Caki2 (cell line): ENCODE measurements at places on chromosomes 13 and 19. TPM values are rescaled to one million over a fixed set of nuclear protein-coding genes. Genes with fewer than 3 reads are reported as not detected.

Gene TTC9B
- not detected in 2 replicates for total RNA-seq

Gene TMC4
- total RNA-seq = not detected in 2 replicates

- no peak for DNase-seq
These were observed 10.7 kb downstream of the IL17D start for GRCh38 chr13:20714161-20714560.

- DNase-seq = no peak
These were observed 616 bp downstream of the CDX2 start for GRCh38 chr13:27968316-27969081.

DNA sequence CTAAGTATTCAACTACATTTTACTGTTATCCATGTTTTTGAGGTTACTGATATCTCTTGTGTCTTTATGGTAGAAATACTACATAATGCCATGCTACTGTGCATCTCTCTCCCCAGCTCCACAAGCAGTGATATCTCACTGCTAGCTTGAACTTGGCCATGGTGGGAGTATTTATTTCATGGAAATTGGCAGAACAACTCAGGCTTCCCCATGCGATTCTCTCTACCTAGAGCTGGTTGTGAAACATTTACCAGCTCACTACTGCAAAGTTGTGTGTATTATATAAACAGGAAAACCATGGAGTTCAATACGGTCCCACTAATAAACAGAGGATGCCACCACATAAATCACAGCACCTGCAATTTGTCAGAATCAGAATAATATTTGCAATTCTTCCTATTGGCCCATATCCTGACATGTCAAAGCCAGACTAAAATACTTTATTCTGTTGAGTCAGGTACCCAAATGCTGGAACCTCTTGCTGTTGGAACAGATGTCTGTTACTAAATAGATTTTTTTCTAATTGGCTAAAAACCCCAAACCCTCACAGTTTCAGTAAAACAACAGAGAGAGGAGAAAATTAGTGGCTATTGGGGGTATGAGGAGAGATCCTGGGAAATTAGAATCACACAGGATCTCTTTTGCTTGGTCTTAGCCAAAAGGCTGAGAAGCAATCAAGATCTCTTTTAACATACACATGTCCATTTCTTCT is 91.4 kb upstream of the SLC10A2 start:
- DNase-seq = no peak

GRCh38 chr13:38167164-38167822 is 182.4 kb upstream of the UFM1 start:
- DNase-seq = no peak

- no peak for DNase-seq
These were observed 7.0 kb downstream of the PLVAP start for GRCh38 chr19:17370026-17370587.
